ENCODE measurements at places on chromosomes 3 and 15. TPM values are rescaled to one million over a fixed set of nuclear protein-coding genes. Genes with fewer than 3 reads are reported as not detected.

The CHRFAM7A gene
- polyA plus RNA-seq, result not detected

DNA sequence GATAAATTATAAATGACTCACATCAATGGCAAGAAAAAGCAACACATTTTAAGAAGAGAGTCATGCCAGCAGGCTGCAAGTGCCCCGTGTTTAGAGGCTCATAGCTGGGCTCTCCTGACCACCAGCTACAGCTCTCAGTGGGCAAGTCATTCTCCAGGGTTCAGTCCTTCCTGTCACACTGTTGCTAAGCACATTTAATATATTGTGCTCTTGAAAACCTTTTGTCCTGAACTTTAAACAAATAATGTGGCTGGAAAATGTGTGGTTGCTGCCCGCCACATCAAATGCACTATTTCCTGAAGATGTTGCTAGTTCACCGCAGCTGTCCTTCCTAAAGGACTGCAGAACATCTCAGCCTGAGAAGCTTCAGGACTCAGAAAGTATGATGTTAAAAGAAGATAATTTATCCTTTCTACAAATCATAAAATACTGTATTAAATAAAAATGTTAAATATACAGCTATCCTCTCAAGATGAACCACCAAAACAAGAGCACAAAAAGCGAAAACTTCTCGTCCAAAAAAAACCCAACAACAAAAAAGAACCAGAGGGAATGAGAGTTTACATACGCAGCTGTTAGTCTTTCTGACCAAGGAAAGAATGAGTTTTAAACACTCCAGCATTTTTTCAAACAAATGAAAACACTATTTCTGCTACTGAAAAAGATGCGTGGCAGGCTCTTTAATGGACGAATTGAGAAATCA lies 951 bp downstream of the TARS3 start:
- peaks cover 38% of the 10 kb centered on the region for H3K36me3 ChIP-seq
- H3K4me1 ChIP-seq, result peaks cover 6% of the 10 kb centered on the region
- no peaks in the 10 kb centered on the region for H3K27me3 ChIP-seq
- H3K4me3 ChIP-seq, result peak overlapping the region; percentile 53
- no peak for DNase-seq

GRCh38 chr3:24850245-24850644 lies 355.6 kb upstream of the THRB start:
- H3K27ac ChIP-seq, result no peak overlapping the region
- H3K4me3 ChIP-seq, result no peak overlapping the region
- no peaks in the 10 kb centered on the region for H3K27me3 ChIP-seq
- no peaks in the 10 kb centered on the region for H3K4me1 ChIP-seq

GRCh38 chr15:40467261-40467615 lies 3.5 kb upstream of the CHST14 start:
- H3K27ac ChIP-seq, result no peak overlapping the region
- DNase-seq, result no peak
- H3K4me1 ChIP-seq, result peaks cover 35% of the 10 kb centered on the region

All from K562 (cell line).